ENCODE measurements at places on chromosomes 3 and 15.

DNA sequence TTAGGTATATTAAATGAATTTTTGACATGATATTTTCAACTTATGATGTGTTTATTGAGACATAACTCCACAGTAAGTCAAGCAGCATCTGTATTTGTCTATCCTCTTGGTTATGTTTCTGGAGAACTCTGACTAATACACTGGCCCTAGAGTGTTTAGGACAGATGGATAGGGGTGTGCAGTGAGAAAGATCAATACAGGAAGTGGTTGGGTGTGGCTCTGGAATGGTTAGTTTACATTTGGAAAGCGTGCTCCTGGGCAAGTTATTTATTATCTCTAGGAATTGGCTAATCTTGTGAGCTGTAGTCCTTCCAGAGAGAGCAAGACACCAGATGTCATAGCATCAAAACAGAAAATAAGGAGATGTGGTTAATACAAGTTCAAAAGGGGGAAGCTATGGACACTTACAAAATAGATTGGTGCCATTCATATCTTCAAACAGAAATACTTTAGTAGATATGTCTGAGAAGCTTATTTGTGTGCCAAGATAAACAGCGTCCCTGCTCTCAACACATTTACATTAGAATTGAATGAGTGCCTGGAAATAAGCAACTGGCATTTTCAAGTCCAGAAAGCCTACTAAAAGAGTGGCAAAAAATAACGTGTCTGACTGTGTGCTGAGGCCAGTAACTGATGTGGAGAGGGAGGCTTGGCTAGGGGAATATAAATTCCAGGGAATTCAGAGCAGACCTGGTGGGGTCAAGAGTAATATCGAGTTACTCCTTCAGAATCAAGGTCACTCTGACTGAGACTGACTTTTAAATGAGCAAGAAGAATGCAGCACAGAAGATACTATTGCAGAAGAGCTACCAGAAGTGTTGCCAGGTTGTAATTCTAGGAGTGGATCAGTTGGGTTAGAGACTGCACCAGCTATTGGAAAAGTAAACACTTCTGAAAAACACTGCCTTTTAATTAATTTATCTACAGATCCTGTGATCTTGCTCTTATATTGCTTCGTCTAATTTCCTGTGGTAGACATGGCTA, 33.4 kb upstream of the PLAAT1 start:
- peak; percentile 96 for ATAC-seq

- ATAC-seq, result peak; percentile 19
These were observed 92.3 kb upstream of the P2RY1 start for GRCh38 chr3:152742368-152743347.

DNA sequence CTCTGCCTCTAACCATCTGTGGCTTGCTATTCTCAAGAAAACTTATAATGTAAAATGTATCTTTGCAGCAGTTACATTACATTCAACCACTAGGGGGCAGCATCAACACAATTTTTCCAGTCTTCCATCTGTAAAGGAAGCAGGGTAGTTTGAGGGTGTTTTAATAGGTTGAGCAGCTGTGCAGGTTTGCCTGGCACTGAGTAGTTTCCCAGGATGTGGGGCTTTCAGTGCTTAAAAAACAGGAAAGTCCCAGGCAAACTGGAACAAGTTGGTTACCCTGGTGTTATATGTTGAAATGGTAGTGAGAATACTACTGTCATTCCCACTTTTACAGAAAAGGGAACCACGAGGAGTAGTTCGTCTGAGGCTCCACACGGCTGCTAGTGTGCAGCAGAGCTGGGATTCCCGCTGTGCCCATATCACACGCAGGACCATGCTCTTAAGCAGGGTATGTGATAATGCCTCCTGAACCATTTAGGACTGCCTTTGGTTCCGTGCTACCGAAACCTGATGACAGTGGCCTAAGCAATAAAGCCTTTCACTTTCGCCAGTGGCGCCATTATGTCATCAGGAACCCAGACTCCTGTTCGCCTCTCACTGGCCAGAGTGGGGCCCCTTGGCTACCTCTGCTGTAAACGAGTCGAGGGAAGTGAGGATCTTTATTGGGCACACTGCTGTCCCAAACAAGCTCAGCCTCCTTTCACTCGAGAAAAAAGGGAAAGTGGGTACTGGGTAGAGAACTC, 64.7 kb upstream of the ZBTB38 start:
- ATAC-seq, result peak; percentile 72

GRCh38 chr15:26073430-26074333, 210.6 kb upstream of the ATP10A start:
- no peak for ATAC-seq
